NCI-H1092 (cell line): ENCODE measurements at places on chromosomes 7 and 10.

DNA sequence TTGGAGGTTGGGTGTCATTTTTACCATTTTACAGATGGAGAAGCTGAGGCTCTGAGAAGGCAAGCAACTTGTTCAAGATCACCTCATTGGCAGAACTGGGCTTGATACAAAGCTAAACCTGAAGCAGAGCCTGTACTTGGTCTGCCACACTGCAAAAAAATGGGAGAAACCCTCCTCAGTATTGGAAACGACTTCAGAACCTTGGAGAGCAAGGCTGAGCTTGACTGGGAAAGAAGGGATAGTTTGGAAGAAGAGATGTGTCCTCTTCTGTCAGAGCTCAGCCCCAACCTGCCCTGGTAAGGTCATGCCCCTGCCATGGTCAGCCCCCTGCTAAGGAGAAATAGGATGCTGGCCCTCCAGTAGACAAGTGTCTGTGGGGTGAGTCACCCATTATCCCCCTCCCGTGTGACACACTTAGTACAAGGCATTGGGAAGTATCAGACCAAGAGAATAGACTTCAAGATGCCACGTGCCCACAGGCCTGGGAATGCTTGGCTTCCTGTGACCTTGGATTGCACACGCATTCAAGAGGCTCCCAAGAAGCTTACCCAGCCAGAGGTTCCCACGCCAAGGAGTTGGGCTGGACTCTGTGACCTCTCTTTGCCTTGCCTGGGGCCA lies 56.2 kb upstream of the SMNDC1 start:
- DNase-seq: no peak

DNA sequence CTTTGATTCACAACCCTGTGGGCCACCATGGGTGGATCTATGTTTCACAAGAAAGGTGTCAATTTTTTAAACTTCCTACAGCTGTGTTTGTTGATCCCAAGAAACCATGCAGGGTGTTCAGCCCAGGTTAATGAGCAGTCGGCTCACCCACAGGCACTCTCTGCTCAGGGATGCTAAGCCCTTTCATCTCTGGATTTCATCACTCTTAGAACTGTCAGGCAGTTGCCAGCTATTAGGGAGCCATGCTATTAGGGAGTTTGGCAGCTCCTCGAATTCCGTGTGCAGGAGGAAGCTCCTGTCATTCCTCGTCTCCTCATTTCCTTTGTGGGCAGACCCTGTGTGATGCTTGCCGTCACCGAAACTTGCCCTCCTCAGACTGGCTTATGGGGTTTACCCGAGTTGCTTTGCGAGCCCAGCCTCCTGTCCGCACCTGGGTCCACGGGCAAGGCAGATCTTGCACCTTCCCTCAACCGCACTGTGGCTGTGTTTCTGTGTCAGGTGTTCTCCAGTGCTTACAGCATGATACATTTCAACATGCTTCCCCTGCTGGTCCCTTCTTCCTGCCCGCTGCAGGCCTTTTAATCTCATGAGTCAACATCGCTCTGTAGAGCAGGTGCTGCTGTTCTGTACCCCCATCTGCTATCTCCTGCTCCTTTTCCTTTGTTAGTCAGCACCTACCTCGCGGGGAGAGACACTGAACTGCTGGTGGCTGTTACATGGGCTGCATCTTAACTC lies 509.8 kb downstream of the SUGCT start:
- no peak for DNase-seq

DNA sequence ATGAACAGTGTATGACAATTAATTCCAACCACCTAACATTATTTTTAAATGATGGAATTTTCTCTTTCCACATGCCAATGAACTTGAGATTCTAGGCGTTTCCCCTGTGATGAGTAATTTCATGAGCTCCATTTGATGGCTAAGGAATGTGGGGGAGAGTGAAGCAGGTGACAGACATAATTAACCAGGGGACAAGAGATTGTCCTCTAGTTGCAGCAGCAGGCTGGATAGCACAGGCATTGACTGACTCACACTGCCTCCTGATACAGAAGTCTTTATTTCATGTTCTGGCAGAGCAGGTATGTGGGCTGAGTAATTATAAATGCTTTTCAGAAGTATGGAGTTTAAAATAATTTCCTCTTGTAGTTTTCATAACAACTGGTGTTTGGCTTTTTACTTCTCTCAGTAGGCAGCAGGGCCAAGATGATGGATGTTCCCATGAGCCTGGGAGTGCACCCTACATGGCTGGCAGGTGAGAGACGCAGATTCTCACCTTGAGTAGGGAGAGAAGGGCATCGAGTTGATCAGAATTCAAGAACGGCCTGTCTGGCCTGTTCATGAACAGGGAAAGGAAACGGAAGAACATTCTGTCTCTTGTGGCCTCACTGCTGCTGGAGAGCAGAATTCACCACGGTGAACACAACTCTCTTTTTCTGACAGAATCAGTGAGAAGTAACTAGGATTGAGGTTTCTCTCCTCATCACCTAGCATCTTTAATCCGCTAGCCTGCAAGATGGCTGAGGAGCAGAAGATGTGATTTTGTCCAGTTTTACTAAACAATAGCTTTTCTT lies 118.8 kb downstream of the AOAH start:
- no peak for DNase-seq

DNA sequence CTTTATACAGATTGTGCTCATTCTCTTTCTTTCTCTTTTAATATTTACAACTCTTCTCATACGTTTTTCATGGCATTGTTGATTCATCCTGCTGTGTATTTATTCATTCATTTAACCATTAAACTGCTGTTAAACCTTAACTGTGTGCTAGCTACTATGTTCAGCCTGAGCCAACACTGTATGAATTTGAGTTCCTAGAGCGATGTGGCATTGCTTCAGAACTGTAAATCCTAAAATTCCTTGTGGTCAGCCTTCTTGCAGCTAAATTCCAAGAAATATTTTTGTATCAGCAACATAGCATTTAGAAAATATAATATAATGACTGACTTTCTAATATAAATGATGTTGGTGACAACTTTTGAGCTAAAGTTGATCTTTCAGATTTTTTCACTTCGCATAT lies 184.7 kb upstream of the FZD1 start:
- no peak for DNase-seq

DNA sequence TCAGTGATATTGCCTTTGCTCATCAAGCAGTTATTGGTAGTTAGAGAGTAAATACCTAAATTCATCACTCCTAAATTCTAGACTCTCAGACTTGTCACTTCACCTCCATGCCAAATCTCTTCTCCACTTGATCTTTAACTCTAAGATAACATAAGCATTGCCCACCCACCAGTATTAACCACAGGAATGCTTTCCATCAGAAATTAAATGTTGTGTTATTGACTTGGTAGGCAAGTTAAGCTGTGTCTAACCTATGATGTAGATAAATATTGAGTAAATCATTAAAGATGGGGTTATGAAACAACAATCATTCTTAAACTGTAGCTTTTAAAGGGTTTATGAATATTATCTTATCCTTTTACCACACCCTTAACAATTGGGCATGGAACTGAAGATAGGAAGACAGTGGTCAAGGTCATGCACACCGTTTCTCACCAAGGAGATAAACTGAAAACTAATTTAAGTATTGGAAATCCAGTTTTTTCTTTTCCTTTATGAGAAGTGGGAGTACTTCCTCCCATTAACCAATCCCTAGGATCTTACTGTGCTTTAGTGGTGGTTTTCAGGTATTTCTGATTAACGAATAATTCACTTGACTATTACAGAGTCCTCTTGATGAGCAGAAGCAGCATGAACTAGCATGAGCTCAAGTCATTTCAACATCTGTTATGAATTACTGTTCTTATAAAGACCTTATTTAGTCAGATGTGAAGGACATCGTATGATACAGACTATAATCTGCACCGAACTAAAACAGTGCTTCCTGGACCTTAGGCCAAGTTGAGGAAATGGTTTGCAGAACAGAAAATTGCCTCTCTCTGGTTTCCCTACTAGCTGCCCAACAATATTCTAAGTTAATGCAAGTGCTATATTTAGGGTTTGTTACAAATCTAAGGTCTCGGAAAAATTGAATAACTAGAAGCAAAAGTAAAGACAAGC lies 142.0 kb downstream of the LCOR start:
- DNase-seq: no peak

GRCh38 chr7:128082431-128082830 lies 51.2 kb upstream of the LRRC4 start:
- no peak for DNase-seq

DNA sequence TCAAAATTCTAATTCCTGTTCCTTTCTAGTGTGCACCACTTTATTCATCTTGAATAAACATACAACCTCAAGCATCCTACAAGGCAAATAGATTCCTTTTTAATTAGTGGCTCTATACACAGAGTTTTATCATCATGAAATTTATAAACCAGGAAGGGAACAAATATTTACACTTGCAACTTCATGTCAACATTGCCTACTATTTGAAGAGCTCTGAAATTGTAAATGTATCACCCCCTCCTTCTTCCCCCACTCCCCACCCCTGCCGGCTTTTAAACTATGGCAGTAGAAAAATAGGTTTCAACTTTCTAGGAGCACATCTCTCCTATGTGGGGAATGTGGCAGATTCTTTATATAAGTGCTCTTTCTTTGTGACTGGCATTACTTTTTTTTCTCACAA lies 49.6 kb downstream of the KAT6B start:
- DNase-seq: peak; percentile 4

DNA sequence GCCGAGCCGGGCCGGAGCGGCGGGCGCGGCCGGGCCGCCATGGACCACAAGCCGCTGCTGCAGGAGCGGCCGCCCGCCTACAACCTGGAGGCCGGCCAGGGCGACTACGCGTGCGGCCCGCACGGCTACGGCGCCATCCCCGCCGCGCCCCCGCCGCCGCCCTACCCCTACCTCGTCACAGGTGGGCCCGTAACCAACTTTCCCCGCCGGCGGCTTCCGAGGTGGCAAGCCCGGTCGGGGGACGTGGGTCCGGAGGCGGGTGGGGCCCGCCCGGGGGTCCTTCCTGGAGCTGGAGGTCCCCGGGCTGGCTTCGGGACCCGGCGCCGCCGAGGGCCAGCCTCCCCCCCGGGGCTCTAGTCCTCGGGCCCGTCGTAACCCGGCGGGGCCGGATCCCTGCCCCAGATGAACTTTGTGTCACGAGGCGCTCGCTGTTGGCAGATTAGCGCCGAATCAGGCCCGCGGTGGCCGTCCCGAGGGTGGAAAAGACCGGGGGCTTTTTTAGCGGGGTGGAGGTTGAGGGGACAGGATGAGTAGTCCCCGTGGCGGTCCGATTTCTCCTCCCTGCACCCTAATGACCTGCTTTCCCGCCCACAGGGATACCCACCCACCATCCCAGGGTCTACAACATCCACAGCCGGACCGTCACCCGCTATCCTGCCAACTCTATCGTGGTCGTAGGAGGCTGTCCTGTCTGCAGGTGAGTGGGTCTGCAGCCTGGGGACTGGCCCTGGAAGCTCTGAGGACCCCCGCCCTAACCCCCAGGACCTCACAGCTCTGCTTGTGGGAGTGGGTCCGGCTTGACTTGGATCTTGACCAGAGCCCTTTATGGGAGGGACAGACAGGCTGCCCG lies 496 bp downstream of the BRI3 start:
- no peak for DNase-seq

- no peak for DNase-seq
Observed at GRCh38 chr10:20466731-20467130, 430.4 kb downstream of the NEBL start.

GRCh38 chr7:157565201-157565626 lies 228.4 kb downstream of the DNAJB6 start:
- no peak for DNase-seq

DNA sequence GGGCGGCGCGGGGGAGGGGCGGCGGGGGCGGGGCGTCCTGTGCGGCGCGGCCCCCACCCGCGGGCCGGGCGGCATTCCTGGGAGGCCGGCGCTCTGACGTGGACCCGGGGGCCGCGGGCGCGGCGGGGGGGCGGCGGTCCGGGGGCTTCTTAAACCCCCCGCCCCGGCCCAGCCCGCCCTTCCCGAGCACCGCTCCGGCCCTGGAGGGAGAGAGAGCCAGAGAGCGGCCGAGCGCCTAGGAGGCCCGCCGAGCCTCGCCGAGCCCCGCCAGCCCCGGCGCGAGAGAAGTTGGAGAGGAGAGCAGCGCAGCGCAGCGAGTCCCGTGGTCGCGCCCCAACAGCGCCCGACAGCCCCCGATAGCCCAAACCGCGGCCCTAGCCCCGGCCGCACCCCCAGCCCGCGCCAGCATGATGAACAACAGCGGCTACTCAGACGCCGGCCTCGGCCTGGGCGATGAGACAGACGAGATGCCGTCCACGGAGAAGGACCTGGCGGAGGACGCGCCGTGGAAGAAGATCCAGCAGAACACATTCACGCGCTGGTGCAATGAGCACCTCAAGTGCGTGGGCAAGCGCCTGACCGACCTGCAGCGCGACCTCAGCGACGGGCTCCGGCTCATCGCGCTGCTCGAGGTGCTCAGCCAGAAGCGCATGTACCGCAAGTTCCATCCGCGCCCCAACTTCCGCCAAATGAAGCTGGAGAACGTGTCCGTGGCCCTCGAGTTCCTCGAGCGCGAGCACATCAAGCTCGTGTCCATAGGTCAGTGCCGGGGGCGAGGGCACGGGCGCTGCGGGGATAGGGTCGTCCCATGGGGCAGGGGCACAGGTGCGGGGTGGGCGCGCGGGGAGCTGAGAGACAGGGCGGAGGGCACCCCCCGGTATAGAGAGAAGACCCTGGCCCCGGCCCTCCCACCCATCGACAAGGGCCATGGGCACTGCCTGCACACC lies at the start of gene FLNC:
Gene FLNC (plus strand): TSS at position 176 of the 947 bp plus-strand sequence. CDS start 232 bp downstream, at position 408.
- no peak for DNase-seq

DNA sequence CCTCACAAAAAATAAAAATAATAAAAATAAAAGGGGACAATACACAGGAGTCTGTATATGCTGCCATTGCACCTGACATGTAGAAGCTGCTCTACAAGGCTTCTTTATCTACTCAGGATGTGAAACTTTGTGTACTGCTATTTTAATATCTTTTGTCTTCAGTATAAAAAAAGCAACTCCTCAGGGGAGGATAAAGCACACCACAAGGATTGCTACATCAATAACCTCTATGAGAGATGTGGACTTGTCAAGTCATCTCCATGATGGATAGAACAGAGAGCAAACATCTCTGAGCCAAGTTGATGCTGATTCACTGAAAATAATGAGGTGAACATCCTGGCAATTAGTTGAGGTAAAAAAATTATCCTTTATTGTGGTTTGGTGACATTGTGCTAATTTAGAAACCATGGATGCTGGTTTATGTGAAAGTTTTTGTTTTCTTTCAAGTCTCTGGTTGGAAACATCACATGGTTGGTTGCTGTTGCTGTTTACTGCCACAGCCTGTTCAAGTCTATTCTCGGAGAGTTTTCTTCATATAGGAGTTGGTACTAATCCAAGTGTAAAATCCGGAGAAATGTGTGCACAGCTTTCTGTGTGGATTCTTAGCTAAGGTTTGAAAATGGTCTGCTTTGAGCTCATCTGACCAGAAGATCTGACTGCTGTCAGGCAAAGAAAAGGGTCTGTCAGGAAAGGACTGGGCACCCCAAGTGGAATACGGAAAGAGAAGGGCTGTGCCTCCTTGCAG lies 1.5 kb upstream of the HECW1 start:
- DNase-seq: no peak

- no peak for DNase-seq
Observed at GRCh38 chr10:28393956-28394568, 91.2 kb upstream of the MPP7 start.

- DNase-seq: no peak
Observed at GRCh38 chr10:114359041-114359952, 45.0 kb downstream of the AFAP1L2 start.

GRCh38 chr7:25881317-25882037 lies 270.5 kb upstream of the NFE2L3 start:
- no peak for DNase-seq

GRCh38 chr7:18727115-18727870 lies 231.7 kb downstream of the HDAC9 start:
- DNase-seq: no peak
